Trophoblast cell (in vitro differentiated cells and primary cell): ENCODE measurements at places on chromosomes 3 and 15.
A peak's percentile ranks its signal among the peaks of the same experiment; 100 is the strongest.

DNA sequence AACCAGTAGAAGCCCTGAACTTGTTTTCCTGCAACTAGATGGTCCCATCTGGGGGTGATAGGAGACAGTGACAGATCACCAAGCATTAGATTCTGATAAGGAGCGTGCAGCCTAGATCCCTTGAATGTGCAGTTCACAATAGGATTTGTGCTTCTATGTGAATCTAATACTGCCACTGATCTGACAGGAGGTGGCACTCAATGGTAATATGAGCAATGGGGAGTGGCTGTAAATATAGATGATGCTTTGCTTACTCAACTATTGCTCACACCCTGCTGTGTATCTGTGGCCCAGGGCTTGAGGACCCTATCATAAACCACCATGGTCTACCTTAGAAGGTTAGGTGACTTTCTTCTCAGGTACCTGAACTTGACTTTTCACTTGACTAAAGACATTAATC is 417.1 kb upstream of the ARHGEF26 start:
- DNase-seq, result no peak
- H3K27ac ChIP-seq, result no peak overlapping the region
- H3K4me3 ChIP-seq, result no peak overlapping the region
- H3K4me1 ChIP-seq, result no peaks in the 10 kb centered on the region

DNA sequence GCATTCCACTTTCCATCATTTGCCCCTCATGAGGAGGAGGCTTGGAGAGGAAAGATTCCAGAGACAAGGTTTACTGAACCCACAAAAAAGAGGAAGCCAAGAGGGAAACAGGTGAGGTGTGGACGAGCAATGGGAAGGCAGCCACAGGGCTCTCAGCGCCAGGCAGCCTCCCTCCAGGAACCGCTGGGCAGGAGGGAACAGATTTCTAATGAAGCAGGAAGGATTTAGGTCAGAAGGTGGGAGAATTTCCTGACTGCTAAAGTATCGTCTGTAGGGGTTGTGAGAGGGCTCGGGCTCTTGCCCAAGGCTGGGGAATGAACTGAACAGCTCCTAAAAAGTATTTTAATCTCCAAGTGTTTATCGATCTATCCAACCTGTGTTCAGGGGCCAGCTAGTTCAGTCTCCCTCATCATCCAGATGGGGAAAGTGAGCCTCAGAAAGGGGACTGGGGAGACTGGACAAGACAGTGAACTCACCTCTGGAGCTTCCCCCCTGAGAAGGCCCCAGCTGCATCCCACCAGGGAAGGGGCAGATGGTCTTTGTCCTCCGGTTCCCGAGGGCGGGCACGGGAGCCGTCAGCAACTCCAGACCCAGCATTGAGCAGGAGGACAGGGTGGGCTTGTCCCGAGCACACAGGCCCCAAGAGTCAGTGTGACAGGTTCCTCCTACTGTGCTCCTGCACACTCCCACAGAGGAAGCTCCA is 10.5 kb downstream of the LOXL1 start:
- no peaks in the 10 kb centered on the region for H3K36me3 ChIP-seq
- no peak for DNase-seq
- H3K4me1 ChIP-seq, result peaks cover 30% of the 10 kb centered on the region
- H3K27me3 ChIP-seq, result no peaks in the 10 kb centered on the region
- H3K27ac ChIP-seq, result no peak overlapping the region

DNA sequence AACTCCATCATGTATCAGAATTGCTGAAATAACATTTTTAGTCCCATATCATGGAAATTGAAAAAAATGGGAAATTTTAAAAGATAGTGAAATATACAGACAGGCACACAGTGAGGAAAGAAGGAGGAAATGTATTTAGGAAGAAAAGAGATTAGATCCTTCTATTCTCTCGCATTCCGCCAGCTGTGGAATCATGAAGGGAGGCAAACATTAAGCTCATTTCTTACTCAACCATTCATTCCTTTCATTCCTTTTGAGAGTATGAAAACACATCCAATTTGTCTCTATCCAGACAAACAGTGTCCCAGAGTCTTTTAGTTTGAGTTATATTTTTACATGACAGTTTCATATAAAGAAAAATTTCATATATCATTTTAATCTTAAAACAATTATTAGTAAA is 52.5 kb upstream of the KCNMB2 start:
- no peaks in the 10 kb centered on the region for H3K36me3 ChIP-seq
- no peak overlapping the region for H3K4me3 ChIP-seq
- no peaks in the 10 kb centered on the region for H3K4me1 ChIP-seq

- no peak overlapping the region for H3K27ac ChIP-seq
- no peak for DNase-seq
- H3K27me3 ChIP-seq, result no peaks in the 10 kb centered on the region
- H3K36me3 ChIP-seq, result no peaks in the 10 kb centered on the region
- no peak overlapping the region for H3K4me3 ChIP-seq
These were observed 307.8 kb downstream of the BCHE start for GRCh38 chr3:165529451-165529850.

- no peak overlapping the region for H3K4me3 ChIP-seq
- H3K27ac ChIP-seq, result no peak overlapping the region
- no peaks in the 10 kb centered on the region for H3K27me3 ChIP-seq
- no peak for DNase-seq
These were observed 32.6 kb upstream of the RAB6B start for GRCh38 chr3:133928136-133928893.

DNA sequence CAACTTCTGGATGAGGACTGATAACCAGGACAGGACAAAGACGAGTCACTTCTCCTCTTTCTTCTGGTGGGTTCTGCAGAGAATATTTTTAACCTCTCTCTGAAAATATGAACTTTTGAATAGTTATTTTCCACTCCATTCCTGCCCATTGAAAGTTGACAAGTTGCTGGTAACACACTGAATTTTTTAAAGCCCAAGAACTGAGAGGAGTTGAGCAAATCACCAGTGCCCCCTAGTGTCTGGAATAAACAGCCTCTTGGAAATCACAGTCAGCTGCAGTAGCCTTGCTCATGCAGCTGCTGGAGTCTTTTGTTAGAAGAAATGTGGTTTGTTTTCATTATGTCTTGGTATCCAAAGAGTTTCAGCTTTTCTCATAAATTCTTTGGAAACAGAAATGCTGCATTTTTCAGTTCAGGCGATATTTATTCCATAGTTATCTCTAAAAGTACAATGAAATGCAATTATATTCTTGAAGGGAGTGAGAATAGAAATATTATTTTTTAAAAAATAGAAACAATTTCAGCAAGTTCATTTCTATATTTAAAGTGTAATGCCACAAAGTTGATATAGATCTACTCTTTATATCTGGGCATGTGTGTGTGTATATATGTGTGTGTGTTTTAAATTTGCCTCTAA is 741.0 kb upstream of the CBLB start:
- no peaks in the 10 kb centered on the region for H3K27me3 ChIP-seq

DNA sequence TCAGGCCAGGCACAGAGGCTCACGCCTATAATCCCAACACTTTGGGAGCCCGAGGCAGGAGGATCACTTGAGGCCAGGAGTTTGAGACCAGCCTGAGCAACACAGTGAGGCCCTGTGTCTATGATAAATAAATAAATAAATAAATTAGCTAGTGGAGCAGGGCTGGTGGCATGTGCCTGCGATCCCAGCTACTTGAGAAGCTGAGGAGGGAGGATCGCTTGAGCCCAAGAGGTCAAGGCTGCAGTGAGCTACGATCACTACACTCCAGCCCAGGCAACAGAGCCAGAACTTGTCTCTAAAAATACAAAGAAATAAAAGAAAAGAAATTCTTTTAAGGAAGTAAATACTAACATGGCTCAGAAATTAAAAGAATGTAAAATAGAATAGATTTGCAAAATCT is 91.8 kb downstream of the LIPC start:
- no peak for DNase-seq
- no peaks in the 10 kb centered on the region for H3K36me3 ChIP-seq
- peaks cover 23% of the 10 kb centered on the region for H3K4me1 ChIP-seq
- H3K4me3 ChIP-seq, result no peak overlapping the region

GRCh38 chr15:44308889-44309288 is 20.4 kb downstream of the GOLM2 start:
- H3K27me3 ChIP-seq, result no peaks in the 10 kb centered on the region
- no peak for DNase-seq
- H3K4me1 ChIP-seq, result no peaks in the 10 kb centered on the region
- H3K36me3 ChIP-seq, result no peaks in the 10 kb centered on the region

DNA sequence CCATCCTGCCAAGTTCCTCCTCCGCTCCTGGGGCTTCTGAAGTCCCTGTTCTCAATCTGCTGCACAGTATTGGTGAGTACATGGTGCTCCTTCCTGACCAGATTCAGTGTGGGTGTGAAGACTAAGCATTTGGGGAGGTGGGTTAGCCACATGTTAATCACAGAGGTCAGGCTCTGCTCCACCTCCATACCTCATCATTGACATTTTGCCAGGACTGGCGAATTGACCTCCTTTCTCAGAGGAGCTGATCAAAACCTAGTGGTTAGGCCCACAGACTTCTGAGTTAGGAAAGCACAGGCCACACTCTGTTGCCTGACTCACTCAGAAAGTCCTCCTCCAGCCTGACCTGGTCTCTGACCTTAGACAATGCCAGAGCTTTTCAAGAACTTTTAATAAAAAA is 8.4 kb upstream of the RPS17 start:
- H3K27ac ChIP-seq, result no peak overlapping the region
- H3K36me3 ChIP-seq, result no peaks in the 10 kb centered on the region
- no peak overlapping the region for H3K4me3 ChIP-seq
- H3K27me3 ChIP-seq, result no peaks in the 10 kb centered on the region
- no peak for DNase-seq
- no peaks in the 10 kb centered on the region for H3K4me1 ChIP-seq

- H3K4me1 ChIP-seq, result no peaks in the 10 kb centered on the region
- no peak for DNase-seq
- no peaks in the 10 kb centered on the region for H3K27me3 ChIP-seq
- no peak overlapping the region for H3K27ac ChIP-seq
These were observed 212.5 kb upstream of the FEZF2 start for GRCh38 chr3:62585861-62586260.

DNA sequence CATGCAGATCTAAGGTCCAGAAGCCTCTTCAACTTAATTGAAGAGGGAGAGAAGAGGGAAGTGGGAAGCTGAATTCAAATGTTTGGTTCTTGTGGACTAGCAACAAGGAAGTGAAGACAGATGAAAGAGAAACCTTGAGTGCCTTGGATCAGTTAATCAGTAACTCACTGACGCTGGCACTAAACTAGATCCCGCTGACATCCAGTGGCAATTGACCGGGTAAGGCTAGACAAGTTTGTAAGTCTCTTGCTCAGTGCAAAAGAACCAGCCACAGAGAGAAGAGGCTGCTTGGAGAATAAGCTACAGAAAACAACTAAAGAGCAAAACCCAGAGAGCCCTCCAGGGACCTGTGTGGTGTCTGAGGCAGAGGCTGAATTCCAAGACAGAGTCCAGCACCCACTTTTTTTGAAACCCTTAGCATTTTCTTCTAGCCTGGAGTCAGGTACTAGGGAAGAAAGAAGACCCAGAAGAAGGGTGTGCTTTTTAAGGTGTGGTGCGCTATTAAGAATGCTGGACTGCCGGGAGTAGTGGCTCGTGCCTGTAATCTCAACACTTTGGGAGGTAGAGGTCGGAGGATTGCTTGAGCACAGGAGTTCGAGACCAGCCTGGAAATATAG is 6.9 kb downstream of the PLCH1 start:
- DNase-seq, result no peak
- no peak overlapping the region for H3K4me3 ChIP-seq
- H3K27me3 ChIP-seq, result no peaks in the 10 kb centered on the region
- H3K27ac ChIP-seq, result no peak overlapping the region
- H3K4me1 ChIP-seq, result peaks cover 2% of the 10 kb centered on the region
- no peaks in the 10 kb centered on the region for H3K36me3 ChIP-seq

DNA sequence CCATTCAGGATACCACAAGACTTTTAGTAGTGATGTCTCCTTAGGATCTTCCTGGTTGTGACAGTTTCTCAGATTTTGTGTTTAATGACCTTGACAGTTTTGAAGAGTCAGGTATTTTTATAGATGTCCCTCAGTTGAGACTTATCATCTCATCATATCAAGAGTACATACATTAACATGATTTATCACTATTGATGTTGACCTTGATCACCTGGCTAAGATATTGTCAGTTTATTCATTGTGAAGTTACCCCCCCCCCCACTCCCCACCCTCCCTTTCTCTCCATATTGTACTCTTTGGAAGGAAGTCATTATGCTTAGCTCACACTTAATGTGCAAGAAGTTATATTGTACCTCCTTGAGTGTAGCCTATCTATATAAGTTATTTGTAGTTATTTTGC is 42.9 kb downstream of the MGA start:
- no peak for DNase-seq
- H3K27ac ChIP-seq, result no peak overlapping the region
- no peak overlapping the region for H3K4me3 ChIP-seq

GRCh38 chr15:62737551-62737950 is 305.0 kb upstream of the TPM1 start:
- no peaks in the 10 kb centered on the region for H3K27me3 ChIP-seq
- H3K36me3 ChIP-seq, result peaks cover 10% of the 10 kb centered on the region
- peaks cover 23% of the 10 kb centered on the region for H3K4me1 ChIP-seq
- DNase-seq, result no peak

GRCh38 chr15:88613074-88613944 is 7.8 kb upstream of the AEN start:
- no peak for DNase-seq
- no peak overlapping the region for H3K4me3 ChIP-seq
- H3K36me3 ChIP-seq, result no peaks in the 10 kb centered on the region
- peaks cover 21% of the 10 kb centered on the region for H3K4me1 ChIP-seq
- no peaks in the 10 kb centered on the region for H3K27me3 ChIP-seq
- H3K27ac ChIP-seq, result no peak overlapping the region

DNA sequence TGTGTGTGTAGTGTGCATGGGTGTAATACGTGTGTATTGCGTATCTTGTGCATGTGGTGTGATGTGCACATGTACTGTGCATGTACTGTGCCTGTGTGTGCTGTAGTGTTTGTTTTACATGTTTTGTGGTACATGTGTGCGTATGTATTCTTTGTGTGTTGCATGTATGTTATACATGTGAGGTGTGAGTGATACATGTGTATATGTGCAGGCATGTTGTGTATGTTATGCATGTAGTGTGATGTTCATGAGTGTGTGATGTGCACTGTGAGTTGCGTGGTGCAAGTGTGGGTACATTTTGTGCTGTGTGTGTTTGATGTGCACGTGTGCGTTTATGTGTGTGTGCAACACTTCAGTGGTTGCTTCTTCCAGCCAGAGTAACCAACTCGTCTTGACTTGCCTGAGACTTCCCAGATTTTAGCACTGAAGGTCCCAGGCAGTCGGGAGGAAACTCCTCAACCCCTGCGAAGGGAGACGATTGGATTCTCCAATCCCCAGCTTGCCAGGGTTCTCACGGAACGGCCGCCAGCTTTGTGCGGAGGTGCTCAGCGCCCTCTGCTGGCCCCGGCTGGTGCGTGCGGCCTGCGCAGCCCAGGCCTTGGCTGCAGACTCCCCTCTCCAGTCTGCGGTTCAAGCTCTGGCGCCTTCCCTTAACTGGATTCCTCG is 3.6 kb downstream of the GALNT15 start:
- H3K4me1 ChIP-seq, result peaks cover 6% of the 10 kb centered on the region
- no peaks in the 10 kb centered on the region for H3K27me3 ChIP-seq
- no peak overlapping the region for H3K27ac ChIP-seq
- peak; percentile 76 for DNase-seq
- no peaks in the 10 kb centered on the region for H3K36me3 ChIP-seq

GRCh38 chr15:77180757-77181156 is 109.8 kb upstream of the TSPAN3 start:
- peaks cover 5% of the 10 kb centered on the region for H3K36me3 ChIP-seq

GRCh38 chr15:24945711-24946110 is 9.1 kb upstream of the SNRPN start:
- DNase-seq, result no peak
- no peaks in the 10 kb centered on the region for H3K4me1 ChIP-seq
- no peak overlapping the region for H3K4me3 ChIP-seq
- H3K36me3 ChIP-seq, result no peaks in the 10 kb centered on the region

GRCh38 chr3:38133557-38134405 is 3.1 kb downstream of the ACAA1 start:
- H3K4me1 ChIP-seq, result peaks cover 27% of the 10 kb centered on the region
- H3K36me3 ChIP-seq, result peaks cover 24% of the 10 kb centered on the region
- DNase-seq, result peak; percentile 90
- no peak overlapping the region for H3K4me3 ChIP-seq
- H3K27me3 ChIP-seq, result no peaks in the 10 kb centered on the region
- peak overlapping the region; percentile 92 for H3K27ac ChIP-seq
